ENCODE measurements at places on chromosomes 6 and 20.
A peak's percentile ranks its signal among the peaks of the same experiment; 100 is the strongest.

- DNase-seq, result no peak
These were observed at the start of gene SLC32A1 for GRCh38 chr20:38723848-38724625. Gene SLC32A1, plus strand, starts transcription at chr20:38724486. Its CDS starts 239 bp downstream, at chr20:38724725.

DNA sequence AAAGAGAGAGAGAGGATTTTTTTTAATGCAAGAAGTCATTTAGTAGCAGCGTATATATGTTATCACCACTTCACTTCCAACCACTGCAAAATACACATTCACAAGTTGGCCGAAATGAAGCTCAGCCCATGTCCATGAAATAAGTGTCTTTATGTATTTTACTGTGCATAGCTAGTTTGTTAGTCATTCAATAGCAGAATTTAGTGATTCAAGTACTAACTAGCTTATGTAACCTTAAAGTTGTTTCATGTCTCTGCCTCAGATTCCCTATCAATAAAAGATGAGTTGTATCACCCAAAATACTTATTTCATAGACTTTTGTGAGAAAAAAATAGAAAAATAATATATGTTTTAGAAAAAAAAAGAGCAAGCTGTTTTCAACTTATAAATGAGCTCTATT lies 153.7 kb upstream of the PRDM1 start:
- no peak for DNase-seq

- no peak for DNase-seq
These were observed 4.2 kb downstream of the SSTR4 start for GRCh38 chr20:23039136-23039875.

DNA sequence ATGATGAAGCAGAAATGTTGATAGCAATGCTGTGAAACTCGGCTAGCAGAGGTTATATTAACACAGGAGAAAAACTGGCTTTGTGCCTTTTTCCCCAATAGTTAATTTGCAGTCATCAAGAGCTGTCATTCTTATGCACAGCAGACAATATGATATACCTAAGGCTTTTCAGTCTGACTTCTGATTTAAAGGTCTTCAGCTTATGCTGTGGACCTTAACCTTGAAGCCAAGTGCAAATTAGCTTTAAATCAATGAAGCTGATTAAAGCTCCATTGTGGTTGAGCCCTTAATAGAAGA lies 171.6 kb upstream of the ID4 start:
- DNase-seq, result no peak

DNA sequence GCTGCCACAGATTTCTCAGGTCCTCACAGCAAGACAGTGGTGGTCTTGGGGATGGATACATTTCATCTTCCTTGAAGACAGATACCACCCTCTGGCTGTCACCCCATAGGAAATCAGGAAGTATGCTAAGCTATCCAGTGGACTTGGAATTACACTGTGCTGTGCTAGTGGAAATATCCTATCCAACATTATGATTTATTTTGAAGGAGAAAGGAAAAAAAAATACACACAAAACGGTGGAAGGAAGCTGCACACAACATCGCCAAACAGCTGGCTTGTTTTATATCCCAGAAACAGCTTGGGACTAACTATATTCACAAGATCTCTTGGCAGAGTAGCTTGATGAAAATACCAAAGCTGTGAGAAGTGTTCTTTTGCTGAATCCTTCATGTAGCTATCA lies 257.6 kb downstream of the LAMA2 start:
- DNase-seq, result no peak

- DNase-seq, result no peak
These were observed 697.2 kb upstream of the CITED2 start for GRCh38 chr6:140071601-140072062.

DNA sequence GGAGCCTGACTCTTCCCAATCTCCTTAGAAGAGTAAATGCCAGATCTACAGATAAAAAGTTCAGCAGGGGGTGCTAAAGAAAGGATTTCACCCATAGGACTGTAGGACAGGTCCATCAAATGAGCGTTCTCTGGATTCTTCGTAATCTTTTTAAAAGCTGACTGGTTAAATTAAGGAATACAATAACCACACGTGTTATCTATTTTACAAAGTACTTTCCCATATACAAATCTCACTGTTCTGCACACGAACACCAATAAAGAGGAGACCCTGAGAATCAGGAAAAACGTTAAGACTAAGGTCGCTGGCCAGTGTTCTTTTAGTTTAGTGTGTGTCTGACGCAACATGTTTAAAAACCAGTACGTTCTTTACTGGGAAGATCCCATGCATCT lies 542 bp downstream of the TUBE1 start:
- no peak for DNase-seq

DNA sequence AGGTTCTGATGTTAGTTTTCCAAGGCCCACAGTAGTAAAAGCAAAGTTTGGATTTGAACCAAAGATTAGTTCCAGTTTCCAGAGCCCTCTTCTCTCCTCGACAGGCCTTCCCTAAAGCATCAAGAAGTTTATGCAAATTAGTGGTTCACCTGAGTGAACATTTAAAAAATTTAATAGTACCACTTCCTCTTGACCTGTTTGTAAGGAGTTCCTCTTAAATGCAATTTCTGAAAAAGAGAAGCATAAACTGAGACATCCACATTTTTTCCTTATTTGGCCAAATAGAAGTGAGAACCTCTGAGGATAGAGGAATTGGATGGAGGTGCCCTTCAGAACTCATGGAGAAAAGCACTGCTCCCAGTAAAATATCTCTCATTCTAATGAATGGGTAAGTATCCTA lies 1.2 kb upstream of the DSE start:
- DNase-seq, result no peak

DNA sequence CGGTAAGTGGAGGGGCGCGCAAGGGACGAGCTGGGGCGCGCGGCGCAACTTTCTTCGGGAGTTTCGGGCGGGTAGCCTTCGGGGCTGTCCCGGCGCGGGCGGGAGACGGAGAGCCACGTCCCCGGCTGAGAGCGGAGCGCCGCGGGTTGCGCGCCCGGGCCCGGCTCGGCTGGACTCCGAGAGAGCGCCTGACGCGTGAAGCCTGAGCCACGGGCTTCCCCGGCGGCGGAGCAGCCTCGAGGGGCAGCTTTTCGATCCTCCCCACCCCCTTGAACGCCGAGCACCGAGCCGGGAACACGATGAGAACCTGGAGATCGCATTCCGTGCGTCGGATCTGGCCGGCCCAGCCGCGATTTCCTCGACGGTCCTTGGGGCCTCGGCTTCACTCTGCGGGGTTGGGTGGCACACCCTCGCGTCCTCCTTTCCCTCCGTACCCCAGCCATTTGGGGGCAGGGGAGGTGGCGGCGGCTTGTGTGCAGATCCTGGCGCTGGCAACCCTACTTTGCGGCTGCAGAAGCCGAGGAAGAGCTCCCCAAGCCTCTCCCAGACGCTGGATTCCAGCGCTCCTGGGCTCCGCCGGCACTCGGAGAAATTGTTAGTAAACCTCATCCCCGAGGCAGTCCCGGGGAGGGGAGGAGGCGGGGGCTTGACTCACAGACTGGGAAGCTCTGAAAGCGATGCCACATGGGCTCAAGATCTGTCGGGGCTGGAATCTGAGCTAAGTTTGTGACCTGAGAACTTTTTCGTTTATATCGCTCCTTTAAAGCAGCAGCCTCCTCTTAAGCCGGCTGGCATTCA lies 572 bp downstream of the DSE start:
- DNase-seq, result peak; percentile 95

GRCh38 chr6:121794630-121795029 lies 359.2 kb downstream of the GJA1 start:
- no peak for DNase-seq

- no peak for DNase-seq
These were observed 100.1 kb downstream of the TNFRSF21 start for GRCh38 chr6:47209632-47210031.

- no peak for DNase-seq
These were observed 79.4 kb downstream of the GFRA4 start for GRCh38 chr20:3583765-3584164.

GRCh38 chr6:14787677-14788076 lies 458.2 kb upstream of the JARID2 start:
- DNase-seq, result no peak

GRCh38 chr6:15522427-15522826 lies 140.4 kb downstream of the DTNBP1 start:
- DNase-seq, result no peak

DNA sequence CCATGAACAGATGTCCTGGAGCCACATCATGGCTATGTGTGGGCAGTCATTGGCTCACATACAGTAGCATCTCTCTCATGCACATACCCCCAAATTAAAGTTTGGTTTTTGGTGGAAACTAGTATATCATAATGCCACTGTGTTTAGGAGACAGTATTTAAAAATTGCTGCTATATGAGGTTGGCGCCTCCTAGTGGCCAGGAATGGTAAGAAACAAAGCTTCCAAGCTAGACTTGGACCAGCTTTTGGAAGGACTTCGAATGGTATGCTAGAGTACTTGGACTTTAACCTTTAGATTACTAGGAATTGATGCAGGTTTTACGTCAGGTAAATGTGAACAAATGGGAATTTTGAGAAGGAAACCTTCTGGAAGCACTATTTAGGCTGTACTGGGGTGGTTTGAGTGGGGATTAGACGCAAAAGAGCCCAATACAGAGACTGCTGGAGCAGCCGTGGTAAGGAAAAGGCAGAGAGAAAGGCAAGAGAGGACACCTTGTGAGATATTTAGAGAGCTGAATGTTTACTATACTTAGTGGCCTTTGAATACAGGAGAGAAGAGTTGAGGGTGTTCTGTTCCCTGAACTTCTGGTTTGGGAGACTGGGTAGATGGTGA lies 23.8 kb downstream of the PRSS35 start:
- peak; percentile 21 for DNase-seq

DNA sequence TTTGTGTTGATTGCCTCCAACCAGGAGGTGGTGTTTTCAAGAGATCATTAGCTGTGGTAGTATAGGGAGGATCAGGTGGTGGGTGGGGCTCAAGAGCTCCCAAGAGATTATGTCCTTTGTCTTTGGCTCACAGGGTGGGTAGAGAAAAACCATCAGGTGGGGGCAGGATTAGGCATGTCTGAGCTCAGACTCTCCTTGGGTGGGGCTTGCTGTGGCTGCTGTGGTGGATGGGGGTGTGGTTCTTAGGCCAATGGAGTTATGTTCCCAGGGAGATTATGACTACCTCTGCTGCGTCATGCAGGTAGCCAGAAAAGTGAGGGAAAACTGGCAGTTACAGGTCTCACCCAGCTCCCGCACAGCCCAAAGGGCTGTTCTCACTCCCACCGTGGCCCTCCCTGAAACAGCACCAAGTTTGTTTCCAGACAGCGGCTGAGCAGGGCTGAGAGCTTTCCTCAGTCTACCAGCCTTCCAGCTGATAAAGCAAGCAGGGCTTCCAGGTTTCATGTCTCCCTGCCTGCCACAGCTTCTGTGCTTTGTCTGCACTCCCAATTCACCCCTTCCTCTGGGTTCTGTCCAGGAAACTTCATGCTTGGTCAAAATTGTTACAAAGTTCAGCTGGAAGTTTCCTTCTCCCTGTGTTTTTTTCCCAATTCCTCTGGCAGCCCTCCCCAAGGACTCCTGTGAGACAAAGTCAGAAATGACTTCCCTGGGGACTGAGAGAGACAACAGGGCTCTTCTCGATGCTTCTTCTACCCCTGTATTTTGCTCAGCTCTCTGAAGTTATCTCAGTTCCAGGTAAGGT lies 481.1 kb upstream of the MAN1A1 start:
- no peak for DNase-seq

DNA sequence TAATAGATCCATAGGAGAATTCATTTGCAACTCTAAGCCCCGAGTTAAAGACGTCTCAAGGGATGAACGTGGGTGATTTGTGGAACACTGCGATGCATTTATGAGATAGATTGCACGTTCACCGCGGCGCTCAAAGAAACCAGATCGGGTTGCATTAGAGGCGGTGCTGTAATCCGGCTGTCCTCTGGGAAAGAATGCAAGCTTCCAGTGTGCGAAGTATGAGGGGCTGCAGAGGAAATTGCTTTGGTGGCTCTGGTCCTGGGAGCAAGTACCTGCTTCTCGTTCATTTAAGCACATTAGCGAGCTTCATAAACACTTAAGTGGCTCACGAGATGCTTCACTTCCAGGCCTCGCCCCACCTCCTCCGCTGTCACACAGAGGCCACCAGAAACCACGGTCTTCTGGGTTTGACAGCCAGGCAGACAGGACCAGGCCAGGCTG lies 182.3 kb downstream of the CDH4 start:
- no peak for DNase-seq

DNA sequence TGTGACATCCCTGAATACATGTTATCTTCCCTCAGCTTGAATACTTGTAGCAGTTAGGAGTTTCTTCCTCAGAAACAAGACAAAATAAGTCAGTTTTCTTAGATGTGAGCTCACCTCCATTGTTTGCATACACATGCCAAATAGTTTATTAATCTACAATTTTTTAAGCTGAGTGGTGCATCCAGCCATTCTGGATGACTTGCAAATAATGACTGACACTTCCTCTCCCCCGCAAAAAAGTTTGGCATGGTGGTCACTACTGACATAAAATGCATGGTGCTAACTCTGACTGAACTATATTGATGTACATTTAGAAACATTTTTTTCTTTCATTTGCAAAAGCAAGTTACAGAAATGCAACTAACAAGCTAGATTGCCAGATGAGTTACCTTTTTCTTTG lies 55.5 kb downstream of the CYB5R4 start:
- DNase-seq, result no peak

DNA sequence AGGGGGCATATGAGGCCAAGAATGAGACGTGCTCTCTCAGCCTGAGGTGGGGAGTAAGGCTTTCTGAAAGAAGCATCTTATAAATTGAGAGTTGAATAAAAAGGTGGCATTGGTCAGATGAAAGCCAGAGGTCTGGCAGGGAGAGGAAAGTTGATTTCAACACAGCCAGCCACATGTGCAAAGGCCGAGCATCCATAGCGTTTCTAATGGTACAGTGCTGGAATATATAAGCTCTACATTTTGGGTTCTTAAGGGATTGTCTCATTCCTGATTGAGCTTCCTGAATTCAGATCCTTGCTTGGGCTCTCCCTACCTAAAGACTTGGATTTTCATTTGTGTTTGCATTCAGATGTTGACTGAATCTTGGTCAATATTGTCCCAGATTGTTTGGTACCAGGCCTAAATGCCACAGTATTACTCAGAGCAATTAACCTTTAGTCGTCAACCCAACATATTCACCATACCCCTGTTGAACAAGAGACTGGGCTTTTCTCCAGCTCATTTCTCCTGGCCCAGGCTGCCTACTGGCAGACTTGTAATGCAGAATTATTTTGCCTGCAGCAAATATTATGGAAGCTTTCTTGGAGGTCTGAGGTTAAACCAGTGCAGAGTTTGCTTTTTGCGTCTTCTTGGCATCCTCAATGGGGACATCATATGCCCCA lies 14.5 kb upstream of the BCAS1 start:
- DNase-seq, result no peak

DNA sequence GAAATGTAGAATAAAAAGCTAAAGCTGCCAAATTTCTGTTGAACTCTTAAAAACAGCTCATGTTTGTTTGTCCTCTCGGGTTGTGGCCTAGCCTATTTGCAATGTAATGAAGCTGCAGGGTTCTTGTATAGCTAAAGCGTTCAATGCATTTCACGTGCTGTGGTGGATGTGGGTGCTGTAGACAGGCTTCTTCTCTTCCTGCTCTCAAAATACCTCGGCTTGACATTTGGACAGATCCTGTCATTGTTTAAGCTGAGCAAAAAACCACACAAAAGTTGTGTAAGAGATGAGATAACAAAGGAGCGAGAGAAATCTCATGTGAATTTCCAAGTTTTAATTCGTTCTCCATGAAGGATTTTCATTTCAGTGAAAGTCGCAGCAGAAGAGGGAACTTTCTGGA lies 196.3 kb upstream of the UST start:
- no peak for DNase-seq

Measured in lower leg skin (tissue), 4 donors.